ENCODE measurements at places on chromosomes 2 and 18. TPM values are rescaled to one million over a fixed set of nuclear protein-coding genes. Genes with fewer than 3 reads are reported as not detected.

The SOWAHC gene
- total RNA-seq = 16.9 TPM

The GREB1L gene
- 3.7 TPM for total RNA-seq

The ATP6V1B1 gene
- not detected for total RNA-seq

The CDK15 gene
- 0.47 TPM for total RNA-seq

The ACVR1C gene
- 0.19 TPM for total RNA-seq

The RAPGEF4 gene
- 1.5 TPM for total RNA-seq

The CNRIP1 gene
- 26.4 TPM for total RNA-seq

DNA sequence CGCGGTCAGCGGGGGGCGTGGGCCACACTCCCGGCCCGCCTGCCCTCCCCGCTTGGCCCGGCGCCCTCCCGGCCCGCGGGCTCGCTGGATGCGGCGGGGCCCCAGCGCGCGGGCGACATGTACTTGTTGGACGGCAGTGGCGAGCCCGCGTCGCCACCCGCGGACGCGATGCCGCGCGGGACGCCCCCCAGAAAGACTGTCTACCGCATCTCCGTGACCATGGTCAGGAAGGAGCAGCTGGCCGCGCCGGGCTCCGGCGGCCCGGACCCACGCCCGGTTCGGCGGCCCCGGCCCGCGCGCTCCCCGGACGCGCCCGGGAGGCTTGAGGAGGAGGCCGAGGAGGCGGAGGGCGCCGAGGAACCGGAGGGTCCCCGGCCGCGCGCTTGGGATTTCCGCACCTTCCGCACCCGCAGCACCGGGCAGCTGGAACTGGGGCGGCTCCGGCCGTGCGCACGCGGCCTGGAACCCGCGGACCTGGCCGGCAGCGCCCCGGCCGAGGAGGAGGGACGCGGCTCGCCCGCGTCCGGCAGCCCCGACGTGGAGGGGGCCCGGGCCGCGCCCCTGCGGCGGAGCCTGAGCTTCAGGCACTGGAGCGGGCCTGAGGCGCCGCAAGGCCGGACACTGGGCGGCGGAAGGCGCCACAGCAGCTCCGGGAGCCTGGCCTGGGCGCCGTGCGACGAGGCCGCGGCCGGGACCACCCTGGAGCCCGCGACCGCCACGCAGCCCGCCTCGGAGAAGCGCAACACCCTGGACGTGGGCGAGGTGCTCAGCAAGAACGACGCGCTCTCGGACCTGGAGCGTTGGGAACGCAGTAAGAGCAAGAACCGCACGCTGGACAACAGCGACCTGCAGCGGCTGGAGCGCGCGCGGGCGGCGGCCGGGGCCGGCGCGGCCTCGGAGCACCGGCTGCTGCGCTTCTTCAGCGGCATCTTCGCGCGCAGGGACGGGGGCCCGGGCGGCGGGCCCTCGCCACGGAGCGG is 176.4 kb downstream of the AGAP1 start:
- peaks cover 5% of the 10 kb centered on the region for H3K4me1 ChIP-seq
- H3K27ac ChIP-seq = no peak overlapping the region
- H3K36me3 ChIP-seq = no peaks in the 10 kb centered on the region
- peaks cover 6% of the 10 kb centered on the region for H3K27me3 ChIP-seq
- no peak overlapping the region for H3K4me3 ChIP-seq
- DNase-seq = peak; percentile 43

DNA sequence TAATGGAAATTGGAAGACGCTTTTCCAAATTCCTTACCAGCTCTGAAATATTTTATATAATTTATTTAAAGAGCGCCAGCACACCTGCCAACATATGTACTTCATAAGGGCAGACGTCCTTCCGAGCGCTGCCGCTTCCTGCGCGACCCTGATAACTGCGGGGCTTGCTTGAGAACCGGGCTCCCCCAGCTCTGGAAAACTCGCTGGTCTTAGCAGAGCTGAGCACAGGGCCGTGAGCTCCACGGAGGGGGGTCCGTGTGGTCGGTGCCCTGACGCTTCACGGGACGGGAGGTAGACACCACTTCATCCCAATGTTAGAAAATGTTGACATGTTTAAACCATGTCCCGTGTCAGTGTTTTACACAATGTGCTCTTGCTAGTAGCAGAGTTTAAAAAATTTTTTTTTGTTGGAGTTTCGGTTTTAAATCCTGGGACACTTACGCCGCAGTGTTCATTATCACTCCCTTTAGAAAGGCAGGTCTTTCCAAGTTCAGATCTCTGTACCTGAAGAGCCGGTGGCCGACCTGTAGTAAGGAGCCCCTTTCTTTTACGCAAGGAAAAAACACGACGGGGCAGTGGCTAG is 1.6 kb downstream of the NFATC1 start:
- no peaks in the 10 kb centered on the region for H3K27me3 ChIP-seq
- DNase-seq = no peak
- H3K4me3 ChIP-seq = peak overlapping the region; percentile 24
- H3K27ac ChIP-seq = no peak overlapping the region
- peaks cover 29% of the 10 kb centered on the region for H3K4me1 ChIP-seq

- H3K4me1 ChIP-seq = no peaks in the 10 kb centered on the region
- DNase-seq = no peak
- no peaks in the 10 kb centered on the region for H3K27me3 ChIP-seq
- H3K4me3 ChIP-seq = no peak overlapping the region
- H3K27ac ChIP-seq = no peak overlapping the region
- no peaks in the 10 kb centered on the region for H3K36me3 ChIP-seq
Measured at GRCh38 chr2:112692495-112692911, 28.3 kb upstream of the NT5DC4 start.

DNA sequence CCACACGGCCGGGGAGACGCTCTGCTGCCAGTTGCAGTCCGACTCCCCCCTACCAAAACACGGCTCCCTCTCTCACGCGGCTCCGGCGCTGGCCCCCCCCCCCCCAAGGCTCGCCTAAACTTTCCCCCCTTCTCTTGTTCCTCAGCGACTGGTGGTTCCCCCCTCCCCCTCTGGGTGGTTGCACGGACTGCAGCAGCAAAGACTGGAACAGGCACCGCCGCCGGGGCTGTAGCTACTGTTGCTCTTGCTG is 281 bp downstream of the XPO1 start:
- peak overlapping the region; percentile 79 for H3K4me3 ChIP-seq
- H3K36me3 ChIP-seq = no peaks in the 10 kb centered on the region
- peak overlapping the region; percentile 97 for H3K27ac ChIP-seq

DNA sequence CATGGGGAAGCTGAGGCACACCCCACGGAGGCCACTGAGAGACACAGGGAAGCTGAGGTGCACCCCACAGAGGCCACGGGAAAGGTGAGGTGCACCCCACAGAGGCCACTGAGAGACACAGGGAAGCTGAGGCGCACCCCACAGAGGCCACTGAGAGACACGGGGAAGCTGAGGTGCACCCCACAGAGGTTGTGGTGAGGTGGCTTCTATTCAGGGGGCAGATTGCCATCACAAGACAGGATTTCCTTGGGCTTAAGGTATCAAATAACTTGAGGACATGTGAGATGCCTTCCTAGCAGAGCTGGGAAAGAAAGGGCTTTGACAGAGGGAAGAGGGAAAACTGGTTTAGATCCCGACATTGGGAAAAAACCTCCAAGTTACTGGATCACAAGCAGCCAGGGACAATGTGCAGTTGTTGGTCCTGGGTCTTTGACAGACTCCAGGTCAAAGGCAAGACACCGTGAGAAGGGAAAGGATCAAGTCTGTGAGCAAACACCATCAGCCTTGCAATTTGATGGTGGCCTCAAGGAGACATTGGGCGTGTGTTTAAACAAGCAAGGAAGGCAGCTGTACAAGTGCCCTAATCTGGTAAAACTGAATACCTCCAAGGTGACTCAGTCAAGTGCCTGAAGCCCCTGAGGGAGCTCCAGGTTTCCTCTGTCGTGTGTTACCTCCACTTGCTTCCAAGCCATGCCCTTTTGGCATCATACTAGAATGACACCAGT is 133.2 kb upstream of the EPAS1 start:
- no peaks in the 10 kb centered on the region for H3K27me3 ChIP-seq
- no peak for DNase-seq
- no peak overlapping the region for H3K4me3 ChIP-seq
- no peak overlapping the region for H3K27ac ChIP-seq
- no peaks in the 10 kb centered on the region for H3K4me1 ChIP-seq

- DNase-seq = no peak
- no peaks in the 10 kb centered on the region for H3K27me3 ChIP-seq
- no peaks in the 10 kb centered on the region for H3K36me3 ChIP-seq
- no peaks in the 10 kb centered on the region for H3K4me1 ChIP-seq
Measured at GRCh38 chr2:220282236-220282635, 654.8 kb downstream of the SLC4A3 start.

DNA sequence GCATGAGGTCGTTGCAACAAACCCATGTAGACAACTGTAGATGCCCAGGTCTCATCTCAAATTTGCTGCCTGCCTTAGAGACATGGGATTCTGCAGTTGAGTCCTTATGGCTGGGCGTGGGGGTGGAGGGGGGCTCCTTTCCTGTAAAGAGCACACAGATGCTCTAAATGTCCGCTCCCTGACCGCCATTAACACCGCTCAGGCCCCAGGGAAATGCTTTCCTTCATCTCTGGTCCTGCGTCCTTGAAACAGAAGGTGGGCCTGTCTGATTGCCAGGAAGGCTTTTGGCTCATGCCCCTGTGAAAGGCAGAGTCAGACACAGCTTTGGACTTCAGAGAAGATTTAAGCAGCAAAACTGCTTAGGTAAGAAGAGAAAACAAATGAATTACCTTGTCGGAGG is 25.7 kb downstream of the GPR39 start:
- H3K27ac ChIP-seq = no peak overlapping the region
- H3K4me1 ChIP-seq = no peaks in the 10 kb centered on the region
- H3K27me3 ChIP-seq = no peaks in the 10 kb centered on the region
- no peaks in the 10 kb centered on the region for H3K36me3 ChIP-seq
- H3K4me3 ChIP-seq = no peak overlapping the region

- no peaks in the 10 kb centered on the region for H3K4me1 ChIP-seq
- H3K4me3 ChIP-seq = no peak overlapping the region
- no peak for DNase-seq
- H3K36me3 ChIP-seq = no peaks in the 10 kb centered on the region
- no peak overlapping the region for H3K27ac ChIP-seq
- H3K27me3 ChIP-seq = no peaks in the 10 kb centered on the region
Measured at GRCh38 chr18:9905401-9905922, 8.4 kb upstream of the VAPA start.

GRCh38 chr2:173424886-173425285 is 70.2 kb downstream of the CDCA7 start:
- H3K27me3 ChIP-seq = no peaks in the 10 kb centered on the region
- no peaks in the 10 kb centered on the region for H3K36me3 ChIP-seq
- no peak overlapping the region for H3K4me3 ChIP-seq
- no peak overlapping the region for H3K27ac ChIP-seq
- no peak for DNase-seq
